ENCODE measurements at places on chromosomes 4 and X. TPM values are rescaled to one million over a fixed set of nuclear protein-coding genes. Genes with fewer than 3 reads are reported as not detected.

- H3K27me3 ChIP-seq: no peaks in the 10 kb centered on the region
- H3K27ac ChIP-seq: no peak overlapping the region
- H3K4me3 ChIP-seq: no peak overlapping the region
- no peaks in the 10 kb centered on the region for H3K36me3 ChIP-seq
- DNase-seq: no peak
Observed at GRCh38 chrX:11416600-11416999, 123.4 kb downstream of the AMELX start.

DNA sequence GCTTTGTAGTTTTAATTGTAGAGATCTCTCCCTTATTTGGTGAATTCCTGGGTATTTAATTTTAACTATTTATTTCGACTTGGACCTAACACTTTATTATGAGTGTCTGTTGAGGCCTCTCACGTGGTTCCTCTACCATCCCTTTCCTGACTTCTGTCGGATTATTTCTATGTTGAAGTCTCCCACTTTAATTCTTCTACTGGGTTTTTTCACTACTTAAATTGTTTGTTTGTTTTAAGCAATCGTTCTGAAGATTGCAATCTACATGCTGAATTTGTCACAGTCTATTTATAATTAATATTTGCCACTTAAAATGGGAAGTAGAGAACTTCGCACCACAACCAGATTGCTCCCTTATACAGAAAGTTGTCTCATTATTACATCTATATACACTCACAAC lies 20.8 kb upstream of the NKX1-1 start:
- no peaks in the 10 kb centered on the region for H3K4me1 ChIP-seq
- H3K36me3 ChIP-seq: no peaks in the 10 kb centered on the region
- DNase-seq: no peak
- H3K4me3 ChIP-seq: no peak overlapping the region

IL3RA gene
- 1.6 TPM for total RNA-seq

DNA sequence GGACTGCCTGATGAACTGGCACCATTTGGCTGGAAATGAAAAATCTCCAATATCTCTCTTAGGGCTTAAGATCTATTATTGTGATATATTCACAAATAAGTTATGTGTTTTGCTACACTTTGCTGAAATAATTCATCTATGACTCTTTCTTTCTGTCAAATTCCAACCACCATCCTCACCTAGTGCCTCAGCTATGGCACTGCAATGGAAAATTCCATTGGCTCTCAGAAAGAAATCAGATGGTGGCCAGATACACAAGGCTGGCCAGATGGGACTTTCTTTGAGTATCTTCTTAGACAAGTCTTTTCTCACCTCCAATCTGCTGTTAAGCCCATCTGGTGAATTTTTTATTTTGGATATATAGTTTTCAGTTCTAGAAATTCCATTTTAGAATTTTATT lies 28.0 kb downstream of the NAT8L start:
- no peak overlapping the region for H3K27ac ChIP-seq
- H3K27me3 ChIP-seq: no peaks in the 10 kb centered on the region
- H3K4me1 ChIP-seq: no peaks in the 10 kb centered on the region
- no peaks in the 10 kb centered on the region for H3K36me3 ChIP-seq

- H3K4me3 ChIP-seq: no peak overlapping the region
- H3K36me3 ChIP-seq: no peaks in the 10 kb centered on the region
- no peaks in the 10 kb centered on the region for H3K4me1 ChIP-seq
- no peak for DNase-seq
- no peaks in the 10 kb centered on the region for H3K27me3 ChIP-seq
Observed at GRCh38 chrX:149372866-149373265, 132.2 kb downstream of the IDS start.

GRCh38 chrX:108590496-108590895 lies 145.9 kb downstream of the IRS4 start:
- H3K36me3 ChIP-seq: no peaks in the 10 kb centered on the region
- no peak overlapping the region for H3K27ac ChIP-seq

DNA sequence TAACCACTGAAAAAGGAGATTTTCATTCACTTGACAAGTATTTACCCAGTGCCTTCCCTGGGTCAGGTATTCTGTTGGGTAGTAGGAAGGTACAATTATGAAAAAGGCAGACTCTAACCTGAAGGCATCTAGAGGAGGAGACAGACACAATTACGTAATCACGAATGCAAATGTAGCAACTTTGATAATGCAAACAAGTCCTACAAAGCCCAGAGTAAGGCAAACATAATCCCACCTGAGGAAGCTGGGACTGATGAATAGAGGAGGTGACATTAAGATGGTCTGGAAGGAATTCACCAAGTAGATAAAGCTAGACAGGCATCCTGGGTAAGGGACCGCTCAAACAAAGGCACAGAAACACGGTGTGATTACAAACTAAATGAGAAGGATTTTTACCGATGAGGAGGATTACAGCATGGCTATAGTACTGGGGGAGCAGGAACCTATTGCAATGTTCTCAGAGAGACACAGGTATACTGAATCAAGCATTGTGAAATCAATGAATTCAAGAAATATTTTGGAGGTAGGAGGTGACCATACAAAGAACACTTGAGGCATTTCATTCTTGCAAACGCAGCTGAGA lies 37.1 kb downstream of the TMEM150C start:
- no peaks in the 10 kb centered on the region for H3K27me3 ChIP-seq
- no peaks in the 10 kb centered on the region for H3K36me3 ChIP-seq
- no peak for DNase-seq
- no peak overlapping the region for H3K4me3 ChIP-seq

GRCh38 chr4:7132249-7132648 lies 60.1 kb upstream of the SORCS2 start:
- H3K36me3 ChIP-seq: no peaks in the 10 kb centered on the region
- H3K4me3 ChIP-seq: no peak overlapping the region
- H3K27ac ChIP-seq: no peak overlapping the region
- H3K4me1 ChIP-seq: no peaks in the 10 kb centered on the region
- H3K27me3 ChIP-seq: no peaks in the 10 kb centered on the region

DUSP21 gene
- total RNA-seq: not detected

DNA sequence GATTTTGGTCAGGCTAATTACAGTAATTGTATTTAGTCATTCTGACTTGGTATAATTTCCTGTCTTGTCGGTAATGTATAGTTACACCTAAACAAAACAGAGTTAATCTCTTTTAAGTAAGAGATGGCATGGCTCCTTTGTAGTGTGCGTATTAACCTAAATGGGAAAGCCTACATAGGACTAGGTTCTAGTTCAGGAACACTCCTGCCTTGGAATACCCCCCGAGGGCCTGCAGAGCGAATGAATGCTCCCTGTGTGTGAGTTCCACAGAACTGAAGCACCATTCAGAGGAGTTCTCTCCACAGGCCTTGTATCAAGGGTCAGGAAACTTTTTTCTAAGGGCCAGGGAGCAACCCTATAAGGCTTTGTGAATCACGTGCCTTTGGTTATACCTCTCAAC lies 44.9 kb upstream of the STIM2 start:
- no peak overlapping the region for H3K27ac ChIP-seq
- no peak overlapping the region for H3K4me3 ChIP-seq
- H3K4me1 ChIP-seq: no peaks in the 10 kb centered on the region
- H3K27me3 ChIP-seq: no peaks in the 10 kb centered on the region

GRCh38 chr4:127479031-127479622 lies 153.6 kb upstream of the INTU start:
- no peak overlapping the region for H3K27ac ChIP-seq
- no peaks in the 10 kb centered on the region for H3K4me1 ChIP-seq
- no peak overlapping the region for H3K4me3 ChIP-seq
- H3K27me3 ChIP-seq: no peaks in the 10 kb centered on the region
- H3K36me3 ChIP-seq: no peaks in the 10 kb centered on the region
- no peak for DNase-seq

GPR119 gene
- total RNA-seq: not detected

DNA sequence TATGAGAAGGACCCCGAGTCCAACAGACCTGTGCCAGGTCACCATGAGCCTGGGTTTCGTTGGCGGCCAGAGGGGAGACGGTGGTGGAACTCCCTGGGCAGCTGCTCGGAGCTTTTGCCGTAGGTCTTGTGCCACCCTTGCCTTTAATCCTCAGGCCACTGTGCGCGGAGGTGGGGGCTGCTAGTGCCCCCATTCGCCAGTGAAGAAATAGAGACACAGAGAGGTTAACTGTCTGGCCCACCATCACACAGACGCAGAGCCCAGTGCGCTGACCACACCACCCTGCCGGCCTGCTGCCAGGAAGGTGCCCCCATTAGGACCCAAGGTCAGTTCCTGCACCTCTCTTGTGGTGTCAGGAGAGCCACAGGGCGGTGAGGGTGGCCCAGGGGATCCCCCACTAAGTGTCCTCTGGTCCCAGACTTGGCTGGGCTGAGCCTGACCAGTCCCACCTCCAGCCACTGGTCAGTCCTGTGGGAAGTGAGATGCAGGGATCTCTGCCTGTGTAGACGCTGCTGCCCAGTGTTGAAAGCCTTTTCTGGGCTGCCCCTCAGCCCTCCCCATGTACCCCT lies 28.3 kb upstream of the HTRA3 start:
- no peak overlapping the region for H3K4me3 ChIP-seq
- no peaks in the 10 kb centered on the region for H3K36me3 ChIP-seq
- no peaks in the 10 kb centered on the region for H3K4me1 ChIP-seq
- H3K27me3 ChIP-seq: no peaks in the 10 kb centered on the region
- no peak overlapping the region for H3K27ac ChIP-seq

DNA sequence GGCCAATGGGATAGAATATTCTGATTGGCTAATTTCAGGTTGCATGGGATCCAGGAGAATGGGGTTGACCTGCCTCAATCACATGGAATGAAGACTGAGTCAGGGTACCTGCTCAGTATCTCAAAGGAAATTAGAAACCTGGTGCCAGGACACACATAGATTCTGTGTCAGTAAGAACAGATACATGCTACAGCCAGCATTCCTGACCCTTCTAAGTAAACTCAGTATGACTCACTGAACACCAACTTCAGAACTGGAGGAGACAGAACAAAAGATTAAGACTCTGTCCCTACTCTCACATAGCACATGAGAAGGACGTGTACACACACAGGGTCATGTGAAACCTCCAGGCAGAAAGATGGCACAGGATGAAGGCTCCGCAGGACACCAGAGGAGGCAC lies 54.5 kb downstream of the FAM184B start:
- DNase-seq: no peak
- no peak overlapping the region for H3K27ac ChIP-seq
- no peaks in the 10 kb centered on the region for H3K27me3 ChIP-seq
- H3K36me3 ChIP-seq: no peaks in the 10 kb centered on the region
- H3K4me3 ChIP-seq: no peak overlapping the region

GRCh38 chr4:72991873-72992272 lies 77.6 kb downstream of the COX18 start:
- no peak overlapping the region for H3K27ac ChIP-seq
- no peaks in the 10 kb centered on the region for H3K27me3 ChIP-seq
- no peak for DNase-seq
- no peaks in the 10 kb centered on the region for H3K36me3 ChIP-seq

DNA sequence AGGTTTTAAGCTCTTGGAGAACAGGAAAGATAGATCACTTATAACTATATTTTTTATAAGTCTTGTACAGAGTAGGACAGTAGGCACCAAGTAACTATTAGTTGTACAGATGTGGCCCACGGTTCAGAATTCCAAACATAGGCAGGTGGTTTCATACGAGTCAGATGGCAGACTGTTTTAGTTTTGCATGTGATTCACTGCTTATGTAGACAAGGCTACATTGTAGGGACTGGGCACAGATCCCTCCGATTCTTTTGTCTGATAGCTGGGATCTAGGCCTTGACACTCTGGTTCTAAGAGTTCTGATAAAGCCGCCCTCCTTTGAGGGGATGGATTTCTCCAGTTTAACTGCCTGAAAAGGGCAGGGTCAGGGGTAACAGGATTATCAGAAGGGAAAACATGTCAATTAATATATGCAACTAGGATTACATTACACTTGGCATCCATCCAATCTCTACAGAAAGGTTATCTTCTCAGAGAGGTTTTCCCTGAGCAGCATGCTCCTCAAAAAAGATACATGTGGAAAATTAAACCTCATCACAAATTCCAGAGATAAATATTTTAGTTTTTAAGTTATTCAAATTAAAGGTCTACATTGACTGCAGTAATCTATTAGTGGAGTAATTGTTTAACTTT lies 87.8 kb downstream of the SPRY1 start:
- H3K27ac ChIP-seq: no peak overlapping the region
- no peak for DNase-seq
- H3K4me1 ChIP-seq: no peaks in the 10 kb centered on the region
- no peaks in the 10 kb centered on the region for H3K36me3 ChIP-seq

SMIM10L2A gene
- 0.35 TPM for total RNA-seq

- DNase-seq: no peak
- no peaks in the 10 kb centered on the region for H3K27me3 ChIP-seq
Observed at GRCh38 chrX:81259714-81260395, 58.0 kb downstream of the SH3BGRL start.

- no peaks in the 10 kb centered on the region for H3K4me1 ChIP-seq
- H3K27me3 ChIP-seq: no peaks in the 10 kb centered on the region
- no peaks in the 10 kb centered on the region for H3K36me3 ChIP-seq
- H3K4me3 ChIP-seq: no peak overlapping the region
- H3K27ac ChIP-seq: no peak overlapping the region
- DNase-seq: no peak
Observed at GRCh38 chrX:18873189-18873791, 110.6 kb downstream of the PHKA2 start.

DNA sequence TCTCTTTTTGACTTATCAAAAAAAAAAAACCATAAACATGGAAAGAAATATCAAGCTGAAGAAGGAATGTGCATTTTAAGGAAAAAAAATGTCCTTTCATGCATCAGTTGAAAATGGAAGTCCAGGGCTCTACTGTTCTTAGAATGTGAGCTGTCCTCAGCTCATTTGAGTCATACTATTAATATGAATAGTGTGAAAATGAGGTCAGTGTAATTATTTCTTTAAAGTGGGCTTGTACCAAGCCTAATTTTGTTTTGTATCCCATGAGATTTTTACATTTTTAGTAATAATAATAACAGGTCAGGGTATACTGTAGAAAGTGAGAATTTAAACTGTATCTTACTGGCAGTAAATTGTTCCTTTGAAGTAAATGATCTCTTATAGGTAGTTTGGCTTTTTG lies 148.5 kb downstream of the NAA11 start:
- no peak overlapping the region for H3K27ac ChIP-seq
- no peaks in the 10 kb centered on the region for H3K36me3 ChIP-seq
- H3K4me1 ChIP-seq: no peaks in the 10 kb centered on the region
- DNase-seq: no peak
- no peak overlapping the region for H3K4me3 ChIP-seq
- no peaks in the 10 kb centered on the region for H3K27me3 ChIP-seq

GRCh38 chrX:108447303-108447702 lies 7.7 kb downstream of the COL4A5 start:
- no peaks in the 10 kb centered on the region for H3K27me3 ChIP-seq
- H3K27ac ChIP-seq: no peak overlapping the region
- H3K4me3 ChIP-seq: no peak overlapping the region
- DNase-seq: no peak
- no peaks in the 10 kb centered on the region for H3K4me1 ChIP-seq

- H3K4me3 ChIP-seq: no peak overlapping the region
- no peaks in the 10 kb centered on the region for H3K27me3 ChIP-seq
- DNase-seq: no peak
Observed at GRCh38 chrX:17741123-17741511, 3.8 kb downstream of the SCML1 start.

STARD8 gene
- total RNA-seq: 5.0 TPM

IDUA gene
- 56.0 TPM for total RNA-seq

SRPK3 gene
- total RNA-seq: not detected

- DNase-seq: no peak
- no peak overlapping the region for H3K27ac ChIP-seq
- H3K36me3 ChIP-seq: no peaks in the 10 kb centered on the region
- H3K27me3 ChIP-seq: no peaks in the 10 kb centered on the region
Observed at GRCh38 chr4:170306208-170306607, 216.5 kb upstream of the AADAT start.

Data from Peyer's patch (tissue), 4 donors.